Fibroblast of lung (primary cell): ENCODE measurements at places on chromosomes 5 and 9.

DNA sequence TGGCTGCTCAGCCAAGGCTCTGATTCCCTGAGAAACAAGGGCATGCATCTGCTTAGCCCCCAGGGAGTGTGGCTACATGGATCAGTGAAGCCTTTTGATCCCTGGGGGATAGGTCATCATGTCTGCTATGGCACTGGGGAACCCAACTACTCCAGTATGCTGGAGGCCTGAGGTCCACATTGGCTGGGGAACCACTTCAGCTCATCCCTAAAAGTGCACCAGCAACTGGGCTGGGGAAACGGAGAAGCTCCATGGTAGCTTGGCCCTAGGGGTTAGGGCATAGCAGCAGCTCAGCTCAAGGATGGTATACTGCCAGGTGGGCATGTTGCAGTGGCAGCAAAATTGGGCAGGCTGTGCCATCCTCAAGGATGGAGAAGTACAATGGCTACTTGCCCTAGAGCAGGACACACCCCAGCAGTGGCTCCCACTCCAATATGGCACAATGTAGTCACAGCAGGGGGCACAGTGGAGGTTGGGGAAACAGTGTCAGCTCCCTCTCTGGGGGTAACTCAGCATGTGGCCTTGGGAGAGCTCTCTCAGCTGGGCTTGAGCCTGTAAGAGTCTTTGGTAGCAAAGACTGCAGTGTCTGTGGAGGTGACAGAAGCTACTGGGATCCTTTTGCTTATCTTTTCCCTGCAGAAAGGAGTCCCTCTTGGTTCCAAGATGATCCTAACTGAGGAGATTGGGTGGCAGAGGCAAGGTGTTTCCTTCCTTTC is 111.5 kb upstream of the FSTL4 start:
- DNase-seq, result no peak

DNA sequence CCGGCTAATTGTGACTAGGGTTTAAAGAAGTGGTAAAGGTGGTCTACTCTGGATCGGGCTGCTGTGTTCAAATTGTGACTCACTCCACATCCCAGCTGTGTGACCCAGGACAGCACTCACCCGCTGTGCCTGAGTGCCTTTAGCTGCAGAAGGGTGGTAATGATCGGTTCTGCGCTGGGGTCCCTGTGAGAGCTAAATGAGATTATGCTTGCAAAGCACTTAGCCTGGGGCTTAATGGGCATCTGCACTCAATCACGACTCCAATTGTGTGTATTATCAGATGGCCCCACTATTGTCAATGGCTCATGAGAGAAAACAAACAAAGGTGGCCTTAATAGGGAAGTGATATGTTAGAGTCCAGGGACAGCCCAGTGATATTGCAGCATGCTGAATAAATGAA is 25.1 kb upstream of the TBC1D2 start:
- no peak for DNase-seq

GRCh38 chr5:68661237-68661636 is 432.6 kb upstream of the SLC30A5 start:
- DNase-seq, result peak; percentile 17

DNA sequence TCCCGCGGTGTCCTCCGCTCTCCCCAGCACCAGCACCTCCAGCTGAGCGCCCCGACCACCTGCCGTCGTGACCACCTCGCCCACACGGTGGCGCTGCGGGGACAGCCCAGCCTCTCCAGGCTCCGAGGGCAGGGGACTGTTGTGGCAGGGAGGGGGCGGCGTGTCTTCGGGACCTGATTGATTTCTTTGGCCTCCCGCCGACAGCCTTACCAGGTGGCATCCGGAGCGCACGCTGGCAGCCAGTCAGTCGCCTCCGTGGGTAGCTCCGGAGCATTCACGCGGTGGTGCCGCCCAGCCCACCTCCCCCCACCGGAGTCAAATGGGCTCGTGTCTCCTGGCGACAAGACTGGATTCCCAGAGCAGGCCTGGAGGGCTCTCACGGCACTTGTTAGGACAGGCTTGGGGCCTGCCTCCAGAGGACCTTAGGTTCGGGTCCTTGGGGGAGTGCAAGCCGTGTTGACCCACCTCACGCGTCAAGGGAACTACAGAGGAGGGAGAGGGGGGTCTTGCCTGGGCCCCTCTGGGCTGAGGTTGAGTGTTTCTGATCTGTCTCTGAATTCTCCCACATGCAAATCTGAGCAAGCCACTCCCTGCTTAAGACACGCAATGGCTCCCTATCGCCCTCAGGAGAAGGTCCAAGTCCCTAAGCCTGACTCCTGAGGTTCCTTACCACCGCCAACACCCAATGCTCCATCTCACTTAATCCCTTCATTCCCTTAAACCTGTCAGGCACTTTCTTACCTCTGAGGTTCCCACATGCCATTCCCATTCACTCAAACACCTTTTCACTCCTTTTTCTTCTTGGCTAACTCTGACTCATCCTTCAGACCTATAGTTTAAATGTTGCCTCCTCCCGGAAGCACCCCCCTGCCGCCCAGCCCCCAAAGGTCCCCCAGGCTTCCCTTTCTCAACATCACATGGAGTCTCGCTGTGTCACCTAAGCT is 51.2 kb upstream of the GGTA1 start:
- DNase-seq, result peak; percentile 45

DNA sequence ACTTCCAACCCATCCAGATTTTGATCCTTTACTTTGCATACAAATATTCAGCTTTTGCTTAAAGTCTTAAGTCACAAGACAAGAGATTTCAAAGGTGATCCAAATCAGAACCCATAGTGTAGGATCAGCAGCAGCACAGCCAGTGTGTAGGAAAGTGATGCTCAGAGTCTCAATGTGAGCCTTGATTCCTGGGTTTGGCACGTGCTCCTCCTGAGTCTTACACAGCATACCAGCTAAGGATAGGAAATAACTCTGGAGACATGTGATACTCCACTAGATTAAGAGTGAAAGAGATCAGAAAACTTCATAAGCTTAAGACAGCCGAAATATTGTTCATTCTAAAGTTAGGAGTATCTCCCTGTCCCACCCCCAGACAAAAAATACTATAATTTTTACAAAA is 344.9 kb downstream of the SEMA5A start:
- DNase-seq, result no peak
